ENCODE measurements at places on chromosomes 16 and 17.

DNA sequence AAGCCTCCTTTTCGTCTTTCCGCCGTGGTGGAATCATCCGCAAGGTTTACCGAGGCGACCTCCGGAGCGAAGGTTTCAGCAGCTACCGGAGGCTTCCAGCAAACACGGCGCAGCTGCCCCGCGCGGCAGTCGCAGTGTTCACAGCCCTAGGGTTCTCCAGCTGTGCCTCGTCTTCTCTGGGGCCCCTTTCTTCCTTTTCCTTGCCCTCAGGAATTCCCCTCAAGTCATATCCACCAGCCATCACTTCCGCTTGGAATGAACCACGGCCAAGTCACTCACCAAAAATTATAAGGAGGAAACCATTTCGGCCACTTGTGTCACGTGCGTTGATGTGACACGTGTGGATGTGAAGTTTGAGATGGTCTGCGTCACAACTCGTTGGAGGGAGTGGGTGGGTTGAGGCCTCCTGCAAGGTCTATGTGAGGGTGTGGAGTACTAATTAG is 636 bp upstream of the ERN1 start:
- no peak for DNase-seq

DNA sequence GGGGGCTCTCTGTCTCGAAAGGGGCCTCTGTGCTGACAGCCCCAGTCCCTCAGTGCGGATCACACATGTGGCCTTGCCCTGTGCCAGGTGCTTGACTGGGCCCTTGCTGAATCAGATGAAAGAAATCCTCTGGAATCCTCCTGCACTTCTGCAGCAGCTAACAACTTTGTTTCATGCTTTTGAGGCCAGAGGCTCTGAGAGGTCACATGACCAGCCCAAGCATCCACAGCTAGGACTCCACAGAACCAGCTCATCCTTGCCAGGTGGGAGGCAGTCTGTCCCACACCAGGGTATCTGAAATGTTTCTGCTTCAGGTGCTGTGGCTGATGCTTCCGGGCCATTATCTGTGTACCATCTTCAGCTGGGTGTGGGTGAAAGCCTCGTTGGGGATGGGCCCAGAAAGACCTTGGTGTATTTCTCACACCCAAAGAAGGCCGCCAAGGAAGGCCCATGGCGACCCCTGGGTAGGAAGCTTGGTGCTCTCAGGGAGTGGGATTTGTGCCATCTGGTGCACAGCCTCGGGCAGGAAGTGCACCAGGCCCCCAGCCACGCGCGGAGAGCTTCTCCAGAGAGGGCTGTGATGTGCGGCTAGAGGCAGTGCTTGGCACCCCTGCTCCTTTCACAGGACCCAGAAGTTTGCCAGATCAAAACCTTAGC is 143.8 kb downstream of the CLEC16A start:
- DNase-seq = no peak

DNA sequence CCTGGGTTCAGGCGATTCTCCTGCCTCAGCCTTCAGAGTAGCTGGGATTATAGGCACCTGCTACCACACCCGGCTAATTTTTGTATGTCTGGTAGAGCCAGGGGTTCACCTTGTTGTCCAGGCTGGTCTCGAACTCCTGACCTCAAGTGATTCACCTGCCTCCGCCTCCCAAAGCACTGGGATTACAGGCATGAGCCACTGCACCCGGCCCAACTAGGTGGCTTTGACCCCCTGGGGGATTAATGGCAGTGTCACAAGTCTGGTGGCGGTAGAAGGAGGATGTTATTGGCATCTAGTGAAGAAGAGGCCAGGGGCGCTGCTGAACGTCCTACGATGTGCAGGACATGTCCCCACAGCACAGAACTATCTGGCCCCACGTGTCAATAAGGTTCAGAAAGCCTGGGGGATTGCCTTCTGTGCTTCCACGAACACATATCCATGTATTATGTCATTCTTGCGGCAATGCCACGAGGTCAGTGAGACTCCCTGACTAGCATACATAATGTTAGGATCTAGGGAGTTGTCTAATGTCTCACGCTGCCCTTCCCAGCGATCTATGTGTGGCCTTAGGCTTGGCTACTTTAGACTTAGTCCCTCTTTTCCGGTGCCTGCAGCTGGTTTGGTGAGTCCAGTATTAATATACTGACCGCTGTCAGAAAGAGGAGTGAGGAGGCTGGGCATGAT is 75.8 kb downstream of the ABCC6 start:
- DNase-seq = no peak

DNA sequence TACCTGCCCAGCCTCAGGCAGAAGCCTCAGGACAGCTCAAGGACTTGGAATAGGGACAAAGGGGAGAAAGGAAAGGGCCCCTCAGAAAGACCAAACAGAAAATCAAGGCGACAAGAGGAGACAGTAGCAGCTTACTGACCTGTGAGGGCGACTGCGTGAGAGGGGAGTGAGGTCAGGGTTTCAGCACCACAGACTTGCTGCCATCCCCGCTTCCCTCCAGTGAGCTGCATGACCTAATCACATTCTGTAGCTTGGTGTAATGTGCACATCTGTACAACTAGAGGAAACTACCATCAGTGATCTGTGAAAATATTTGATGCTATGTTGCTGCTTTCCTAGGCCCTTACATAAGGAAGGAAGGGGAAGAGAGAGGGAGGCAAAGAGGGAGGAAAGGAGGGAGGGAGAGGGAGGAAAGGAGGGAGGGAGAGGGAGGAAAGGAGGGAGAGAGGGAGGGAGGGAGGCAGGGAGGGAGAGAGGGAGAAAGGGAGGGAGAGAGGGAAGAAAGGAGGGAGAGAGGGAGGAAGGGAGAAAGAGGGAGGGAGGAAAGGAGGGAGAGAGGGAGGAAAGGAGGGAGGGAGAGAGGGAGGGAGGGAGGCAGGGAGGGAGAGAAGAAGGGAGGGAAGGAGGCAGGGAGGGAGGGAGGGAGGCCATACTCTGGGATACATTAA is 404.9 kb upstream of the CDH5 start:
- no peak for DNase-seq

GRCh38 chr16:30429418-30429677 is 482 bp downstream of the DCTPP1 start:
- no peak for DNase-seq

GRCh38 chr17:75032720-75033280 is 14.0 kb downstream of the ATP5PD start:
- no peak for DNase-seq

DNA sequence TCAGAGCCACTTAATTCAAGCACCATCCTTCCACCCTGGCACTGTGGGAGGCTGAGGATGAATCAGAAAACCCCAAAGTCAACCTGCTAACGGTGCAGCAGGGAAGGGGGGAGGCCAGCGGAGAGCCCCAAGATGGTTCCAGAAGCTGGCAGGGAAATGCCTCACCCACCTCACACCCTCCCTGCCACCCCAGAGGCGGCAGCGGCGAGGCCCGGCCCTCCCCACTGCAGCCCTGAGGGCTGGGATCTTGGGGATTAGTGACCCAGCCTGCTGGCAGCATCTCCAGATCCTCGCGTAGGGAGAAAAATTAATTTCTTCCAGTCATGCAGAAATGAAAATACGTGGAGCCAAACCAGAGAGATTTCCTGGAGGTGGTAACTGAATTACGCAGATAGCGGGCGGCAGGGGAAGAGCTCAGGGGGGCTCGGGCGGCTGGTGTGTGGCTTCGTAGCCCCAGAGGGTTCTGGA is 38.2 kb downstream of the CBFA2T3 start:
- no peak for DNase-seq

DNA sequence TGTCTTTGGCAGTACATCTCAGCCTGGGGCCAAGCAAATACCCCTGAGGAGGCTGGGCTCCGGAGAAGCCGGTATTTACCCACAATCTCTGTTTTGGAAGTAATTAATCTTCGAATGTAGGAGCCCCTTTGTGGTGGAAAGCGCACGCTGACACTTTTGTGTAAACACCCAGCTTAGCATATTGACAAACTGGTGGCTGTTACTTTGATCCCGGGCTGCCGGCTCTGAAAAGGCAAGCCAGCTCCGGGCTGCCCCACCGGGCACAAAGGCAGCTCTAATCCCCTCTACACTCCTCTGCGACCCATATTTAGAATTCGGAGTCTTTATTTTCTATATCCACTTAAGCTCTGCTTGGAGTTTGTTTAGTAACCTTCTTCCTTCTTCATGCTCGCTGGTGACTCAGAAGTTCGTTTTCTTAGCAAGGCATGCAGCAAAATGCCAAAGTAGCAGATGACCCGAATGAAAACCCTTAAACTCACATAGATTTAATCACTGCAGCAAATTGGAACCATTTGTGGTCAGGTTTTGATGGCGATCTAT is 144.0 kb upstream of the IRX3 start:
- peak; percentile 65 for DNase-seq

DNA sequence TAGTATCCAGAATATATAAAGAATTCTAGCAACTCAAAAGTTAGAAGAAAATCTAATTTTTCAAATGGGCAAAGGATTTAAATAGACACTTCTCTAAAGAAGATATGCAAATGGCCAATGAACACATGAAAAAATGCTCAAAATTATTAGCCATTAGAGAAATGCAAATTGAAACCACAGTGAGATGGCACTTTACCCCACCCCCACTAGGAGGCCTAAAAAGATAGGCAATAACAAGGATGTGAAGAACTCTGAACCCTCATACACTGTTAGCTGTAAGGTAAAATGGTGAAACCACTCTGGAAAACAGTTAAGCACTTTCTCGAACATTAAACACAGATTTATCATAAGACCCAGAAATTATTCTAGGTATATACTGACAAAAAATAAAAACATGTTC is 71.4 kb upstream of the IRX6 start:
- no peak for DNase-seq

GRCh38 chr16:88804173-88804551 is 573 bp downstream of the CDT1 start:
- DNase-seq = no peak

GRCh38 chr17:9880582-9880999 is 24.5 kb downstream of the RCVRN start:
- no peak for DNase-seq

GRCh38 chr16:78289373-78289772 is 189.9 kb downstream of the WWOX start:
- DNase-seq = no peak

DNA sequence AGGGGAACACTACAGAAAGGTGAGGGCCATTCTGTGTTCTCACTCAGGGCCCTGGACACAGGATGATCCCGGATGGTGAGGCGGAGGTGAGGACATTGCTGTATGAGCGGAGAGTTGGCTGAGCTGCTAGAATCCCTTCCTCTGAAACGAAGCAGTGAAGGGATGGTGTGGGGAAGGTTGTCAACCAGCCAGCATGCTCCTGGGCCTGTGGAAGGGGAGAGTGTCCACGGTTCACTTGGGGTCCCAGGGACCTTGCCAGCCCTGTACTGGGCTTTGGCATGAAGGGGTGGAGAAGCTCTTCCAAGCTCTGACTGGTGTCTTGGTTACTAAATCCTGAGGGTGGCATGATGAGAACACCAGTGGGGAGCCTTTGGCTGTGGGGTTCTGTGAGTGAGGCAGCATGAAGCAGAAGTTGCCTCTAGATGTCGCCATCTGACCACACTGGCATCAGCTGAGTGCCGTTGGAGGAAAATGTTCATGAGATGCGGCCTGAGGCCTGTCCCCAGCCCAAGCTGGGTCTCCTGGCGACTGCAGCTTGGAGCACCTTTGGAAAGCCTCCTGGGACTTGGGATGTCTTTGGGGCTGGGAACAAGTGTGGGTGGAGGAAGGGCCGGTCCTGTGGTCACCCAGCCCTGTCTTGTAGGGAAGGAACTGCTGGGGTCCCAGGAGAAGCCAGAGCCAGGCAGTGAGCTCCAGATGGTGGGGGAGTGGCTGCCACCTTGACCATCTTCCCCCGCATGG is 14.8 kb downstream of the PDP2 start:
- peak; percentile 78 for DNase-seq

DNA sequence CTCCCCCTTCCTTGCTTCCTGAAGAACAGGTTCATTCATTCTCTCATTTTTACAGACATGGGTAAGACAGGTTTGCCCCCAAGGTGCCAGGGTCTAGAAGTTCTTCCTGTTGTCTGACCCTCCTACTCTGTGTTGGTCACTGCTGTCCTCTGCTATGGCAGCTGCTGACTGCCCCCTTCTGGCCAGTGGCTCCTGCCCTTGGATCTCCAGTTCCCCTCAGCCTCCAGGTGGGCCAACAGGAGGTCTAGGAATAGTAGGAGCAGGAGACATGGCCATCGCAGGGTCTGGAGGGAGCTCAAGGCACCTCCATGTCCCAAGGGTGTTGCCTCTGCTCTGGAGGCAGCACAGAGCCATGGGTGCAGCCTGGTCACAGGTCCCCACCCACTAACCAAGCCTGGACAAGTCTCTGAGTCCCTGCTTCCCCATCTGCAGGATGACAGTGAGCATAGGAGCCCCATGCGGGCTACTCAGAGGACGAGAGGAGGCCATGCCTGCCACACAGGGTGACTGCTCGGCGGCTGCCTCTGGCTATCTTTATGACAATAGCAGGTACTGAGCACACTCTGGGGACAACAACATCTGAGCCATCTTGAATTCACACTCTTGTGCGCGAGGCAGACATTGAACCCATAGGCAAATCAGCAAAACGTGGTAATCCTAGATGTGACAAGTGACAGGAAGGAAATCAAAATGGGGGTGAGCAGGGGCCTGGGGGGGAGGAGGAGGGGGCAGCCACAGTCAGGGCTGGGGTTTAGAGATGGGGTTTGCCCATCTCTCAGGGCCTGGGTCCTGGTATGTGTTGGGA is 27.0 kb upstream of the NXPH3 start:
- peak; percentile 85 for DNase-seq

GRCh38 chr16:88297178-88297720 is 85.5 kb upstream of the ZNF469 start:
- DNase-seq = peak; percentile 17

DNA sequence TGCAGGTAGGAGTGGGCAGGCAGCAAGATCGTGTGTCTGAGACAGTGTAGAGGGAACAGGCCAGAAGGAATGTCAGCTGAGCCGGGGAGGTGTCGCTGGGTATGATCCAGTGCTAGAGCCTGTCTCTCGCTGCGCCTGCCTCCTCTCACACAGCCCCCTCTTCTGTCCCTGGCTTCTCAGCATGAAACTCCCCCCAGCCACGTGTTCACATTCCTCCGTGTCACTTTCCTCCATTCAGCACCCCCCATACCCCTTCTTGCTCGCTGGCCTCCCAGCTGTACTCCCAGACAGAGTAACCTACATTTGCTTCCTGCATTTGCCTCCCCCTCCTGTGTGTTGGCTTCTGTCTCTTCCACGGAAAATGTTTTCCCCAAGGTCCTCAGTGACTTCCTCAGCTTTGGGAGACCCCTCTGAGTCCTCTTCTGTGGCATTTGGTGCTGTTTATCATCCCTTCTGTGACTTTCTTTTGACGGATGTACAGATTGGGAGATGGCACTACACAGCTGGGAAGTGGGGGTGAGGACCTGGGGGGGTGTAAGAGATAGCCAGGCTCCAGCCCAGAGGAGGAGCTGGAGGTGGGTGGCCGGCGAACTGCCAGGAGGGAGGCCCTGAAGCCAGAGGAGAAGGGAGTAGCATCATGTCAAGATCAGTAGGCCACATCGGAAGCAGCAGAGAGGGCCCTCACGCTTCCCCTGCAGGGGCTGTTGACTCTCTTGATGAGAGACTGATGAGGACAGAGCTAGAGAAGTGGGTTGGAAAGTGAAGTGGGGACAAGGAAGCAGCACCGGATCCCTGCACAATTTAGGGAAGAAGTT is 19.2 kb downstream of the SGF29 start:
- peak; percentile 76 for DNase-seq

GRCh38 chr17:40906613-40907012 is 21.6 kb upstream of the KRT20 start:
- DNase-seq = no peak

GRCh38 chr17:68378268-68379176 is 78.8 kb downstream of the WIPI1 start:
- DNase-seq = peak; percentile 64

- no peak for DNase-seq
Observed at GRCh38 chr16:74771656-74772315, 2.8 kb downstream of the FA2H start.
